SK-N-DZ (cell line): ENCODE measurements at places on chromosomes 16 and 17.

- no peak for DNase-seq
Measured at GRCh38 chr17:21371511-21372081, 4.6 kb upstream of the KCNJ12 start.

DNA sequence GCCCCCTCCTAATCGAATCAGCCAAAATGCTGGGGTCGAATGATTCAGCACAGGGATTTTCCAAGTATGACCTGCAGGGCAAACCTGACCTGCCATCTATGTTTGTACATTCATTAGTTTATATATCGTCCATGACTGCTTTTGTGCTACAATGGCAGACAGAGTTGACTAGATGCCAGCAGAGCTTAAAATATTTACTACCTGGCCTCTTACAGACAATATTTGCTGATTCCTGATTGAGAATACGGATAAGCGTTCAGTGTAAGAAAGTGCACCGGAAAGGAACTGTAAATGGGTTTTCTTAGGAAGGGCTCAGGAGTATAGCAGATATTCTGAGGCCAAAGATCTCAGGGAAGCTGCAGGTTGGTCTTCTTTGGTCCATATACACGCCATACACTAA, 11.7 kb upstream of the TOM1L1 start:
- no peak for DNase-seq

DNA sequence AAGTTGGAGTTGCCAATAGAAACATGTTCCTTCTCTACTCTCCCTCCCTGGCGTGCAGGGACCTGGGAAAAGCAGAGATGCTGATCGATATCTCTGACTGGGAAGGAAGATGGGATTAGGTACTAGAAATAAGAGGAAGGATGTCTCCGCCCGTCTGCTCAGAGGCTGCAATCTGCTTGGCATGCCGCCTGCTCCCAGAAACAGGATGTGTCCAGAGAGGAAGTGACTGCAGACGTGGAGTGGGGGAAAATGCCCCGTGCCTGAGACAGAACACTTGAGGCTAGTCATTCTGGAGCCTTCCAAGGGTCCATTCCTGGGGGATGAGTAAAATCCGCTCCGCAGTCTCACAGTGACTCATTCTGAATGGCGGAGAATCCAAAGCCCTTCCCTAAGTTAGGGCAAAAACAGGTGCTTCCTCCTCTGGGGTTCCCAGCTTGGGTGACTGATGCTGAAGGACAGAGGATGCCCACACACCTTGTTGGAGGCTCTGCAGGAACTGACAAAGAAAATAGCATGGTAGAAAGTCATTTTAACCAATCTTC, 45.0 kb upstream of the SMURF2 start:
- DNase-seq: peak; percentile 64

DNA sequence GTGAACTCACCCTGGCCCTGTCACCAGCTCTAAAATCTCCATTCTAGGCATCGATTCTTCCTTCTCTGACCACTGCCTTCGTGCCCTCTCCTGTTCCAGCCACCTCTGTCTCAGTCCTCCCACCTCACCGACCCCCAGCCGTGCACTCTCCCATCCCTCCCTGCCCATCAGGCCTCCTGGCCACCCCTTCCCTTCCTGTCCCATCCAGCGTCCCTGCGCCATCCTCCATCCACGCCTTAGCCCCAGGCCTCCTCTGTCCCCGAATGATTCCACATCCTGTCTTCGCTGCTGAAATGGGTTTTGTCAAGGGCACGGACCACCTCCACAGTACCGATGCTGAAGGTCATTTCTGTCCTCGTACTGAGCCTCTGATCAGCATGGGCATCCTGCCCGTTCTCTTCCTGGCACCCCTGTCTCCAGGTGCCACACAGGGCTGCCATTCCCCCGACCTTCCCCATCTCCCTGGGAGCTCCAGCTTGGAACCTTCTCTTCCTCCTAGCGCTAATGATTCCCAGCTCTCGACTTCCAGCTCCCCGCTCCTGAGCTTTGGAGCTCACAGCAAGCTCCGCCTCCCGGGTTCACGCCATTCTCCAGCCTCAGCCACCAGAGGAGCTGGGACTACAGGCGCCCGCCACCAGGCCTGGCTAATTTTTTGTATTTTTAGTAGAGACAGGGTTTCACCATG, 2.6 kb downstream of the TRIM65 start:
- no peak for DNase-seq

- DNase-seq: no peak
Measured at GRCh38 chr17:39365242-39365641, 36.2 kb downstream of the FBXL20 start.

DNA sequence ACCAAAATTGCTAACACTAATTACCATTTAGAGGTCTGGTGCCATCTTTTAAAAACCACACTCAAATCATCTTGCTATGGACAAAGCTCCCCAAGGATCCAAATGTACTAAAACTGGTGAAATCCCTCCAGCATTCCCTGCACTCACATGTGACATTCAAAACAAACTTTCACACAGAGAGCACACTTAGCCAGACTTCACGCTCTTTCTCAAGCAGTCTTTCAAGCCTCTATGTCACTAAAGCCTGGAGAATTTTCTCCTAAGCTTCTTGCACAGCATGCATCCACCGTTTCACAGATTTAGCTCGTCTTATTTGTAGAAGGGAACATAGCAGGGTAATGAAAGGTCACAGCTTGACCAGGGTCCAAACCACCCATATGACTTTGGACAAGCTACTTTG, 19.3 kb downstream of the CMTM3 start:
- no peak for DNase-seq

DNA sequence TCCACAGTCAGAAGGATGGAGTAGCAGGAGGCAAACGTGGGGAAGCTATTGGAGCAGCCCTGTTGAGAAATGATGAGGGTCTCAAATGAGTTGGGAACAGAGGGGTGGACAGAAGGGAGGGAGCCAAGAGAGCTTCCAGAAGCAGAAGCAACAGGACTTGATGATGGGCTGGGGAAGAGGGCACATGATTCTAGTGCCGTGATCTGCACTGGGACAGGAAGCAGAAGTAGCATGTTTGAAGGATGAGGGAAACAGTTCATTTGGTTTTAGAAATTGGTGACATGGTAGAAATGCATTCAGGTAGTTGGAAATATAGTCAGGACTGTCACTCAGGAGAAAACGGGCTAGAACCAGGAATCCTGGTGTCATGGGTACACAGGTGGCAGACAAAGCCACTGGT, 19.4 kb downstream of the EMP2 start:
- no peak for DNase-seq

- DNase-seq: peak; percentile 80
Measured at GRCh38 chr16:62963846-62964245, 927.6 kb upstream of the CDH8 start.

GRCh38 chr17:41009301-41009760, 403 bp upstream of the KRTAP3-1 start:
- no peak for DNase-seq

DNA sequence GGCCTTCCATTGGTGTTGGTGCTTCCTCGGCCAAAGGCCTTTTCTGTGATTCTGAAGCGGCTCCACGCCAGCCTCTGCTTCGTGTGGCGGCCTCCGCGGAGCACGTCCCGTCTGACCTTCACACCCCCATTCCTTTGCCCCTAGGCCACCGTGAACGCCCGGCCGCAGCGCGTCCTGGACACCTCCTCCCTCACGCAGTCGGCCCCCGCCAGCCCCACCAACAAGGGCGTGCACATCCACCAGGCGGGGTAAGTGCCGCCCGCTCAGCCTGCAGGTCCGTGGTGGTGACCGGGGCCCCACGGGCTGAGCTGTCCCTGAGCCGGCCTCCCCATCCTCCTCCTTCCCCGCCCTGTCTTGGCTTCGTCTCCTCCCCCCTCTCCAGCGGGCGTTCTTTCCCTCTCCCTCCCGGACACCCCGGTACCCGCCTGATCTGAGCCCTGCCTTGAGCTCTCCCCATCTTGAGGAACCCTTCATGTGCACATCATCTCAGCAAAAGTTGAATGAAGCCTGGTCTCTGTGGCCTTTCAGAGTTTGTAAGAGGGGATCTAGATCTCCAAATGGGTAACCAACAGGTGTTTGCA, 69.0 kb upstream of the CHMP6 start:
- no peak for DNase-seq

DNA sequence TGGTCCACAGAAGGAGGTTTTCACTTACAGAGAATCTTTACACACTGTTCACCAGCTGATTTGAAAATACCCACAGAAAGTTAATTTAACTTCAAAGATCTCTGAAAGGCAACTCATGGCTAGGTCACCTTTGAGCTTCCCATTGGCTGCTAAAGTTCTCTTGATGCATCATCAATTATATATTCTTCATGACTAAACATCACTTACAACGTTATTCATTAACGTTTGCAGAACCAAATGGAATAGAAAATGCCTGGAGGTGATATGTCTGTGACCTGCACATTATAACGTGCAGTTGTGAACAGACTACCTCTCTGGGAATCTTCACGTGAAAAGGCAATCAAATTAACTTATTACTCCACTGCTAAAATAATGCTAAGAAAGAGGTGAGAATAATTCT, 238.5 kb downstream of the ZFHX3 start:
- DNase-seq: no peak

GRCh38 chr16:585351-585750, 4.5 kb upstream of the RAB40C start:
- DNase-seq: peak; percentile 42

GRCh38 chr16:19589771-19590302, 34.3 kb downstream of the VPS35L start:
- no peak for DNase-seq

DNA sequence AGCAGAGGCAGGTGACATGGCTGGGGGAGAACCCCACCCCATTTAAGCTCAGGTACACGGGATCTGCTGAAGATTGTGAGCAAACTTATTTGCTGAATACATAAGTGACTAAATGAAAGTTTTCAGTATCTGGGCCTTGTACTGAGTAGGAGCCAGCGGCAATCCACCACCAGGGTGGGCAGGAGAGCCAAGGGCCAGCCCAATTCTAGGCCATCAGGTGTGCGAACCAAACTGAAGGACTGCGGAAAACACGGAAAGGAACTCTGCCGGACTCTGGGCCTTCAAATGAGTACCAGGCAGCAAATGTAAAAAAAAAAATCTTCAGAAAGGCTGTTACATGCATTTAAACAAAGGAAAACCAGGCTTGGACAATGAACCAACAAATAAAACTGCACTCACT, 19.7 kb downstream of the ARHGAP17 start:
- DNase-seq: no peak

DNA sequence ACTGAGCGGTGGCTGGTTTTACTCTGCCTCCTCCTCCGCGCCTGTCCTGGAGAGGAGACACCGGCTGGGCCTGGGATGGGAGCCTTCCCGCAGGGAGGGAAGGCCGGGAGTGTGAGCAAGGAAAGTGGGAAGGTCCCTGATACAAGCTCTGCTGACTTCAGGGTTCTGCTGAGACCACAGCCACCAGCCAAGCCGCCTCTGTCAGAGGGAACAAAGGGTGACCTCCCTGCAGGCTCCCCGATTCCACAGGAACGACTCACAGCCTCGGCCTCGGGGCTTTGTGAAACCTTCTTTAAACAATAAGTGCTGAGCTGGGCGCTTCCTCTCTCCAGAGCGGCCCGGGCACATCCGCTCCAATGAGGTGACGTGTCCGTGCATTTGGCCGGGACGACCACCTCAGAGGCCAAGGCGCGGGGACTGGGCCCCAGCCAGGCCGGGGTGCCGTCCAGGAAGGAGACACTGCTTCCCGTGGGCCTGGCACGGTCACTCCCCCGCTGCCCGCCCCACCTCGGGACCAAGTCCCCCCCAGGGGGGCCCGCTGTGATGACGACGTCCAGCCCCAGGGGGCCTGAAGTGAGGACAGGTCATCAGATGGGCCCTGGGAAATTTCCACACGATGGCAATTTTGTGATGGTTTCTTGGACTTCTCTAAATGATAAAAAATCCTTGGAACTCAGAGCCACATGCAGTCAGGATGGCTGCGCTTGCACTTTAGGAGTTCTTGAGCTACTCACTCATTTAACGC, 11.8 kb upstream of the CIBAR2 start:
- no peak for DNase-seq

DNA sequence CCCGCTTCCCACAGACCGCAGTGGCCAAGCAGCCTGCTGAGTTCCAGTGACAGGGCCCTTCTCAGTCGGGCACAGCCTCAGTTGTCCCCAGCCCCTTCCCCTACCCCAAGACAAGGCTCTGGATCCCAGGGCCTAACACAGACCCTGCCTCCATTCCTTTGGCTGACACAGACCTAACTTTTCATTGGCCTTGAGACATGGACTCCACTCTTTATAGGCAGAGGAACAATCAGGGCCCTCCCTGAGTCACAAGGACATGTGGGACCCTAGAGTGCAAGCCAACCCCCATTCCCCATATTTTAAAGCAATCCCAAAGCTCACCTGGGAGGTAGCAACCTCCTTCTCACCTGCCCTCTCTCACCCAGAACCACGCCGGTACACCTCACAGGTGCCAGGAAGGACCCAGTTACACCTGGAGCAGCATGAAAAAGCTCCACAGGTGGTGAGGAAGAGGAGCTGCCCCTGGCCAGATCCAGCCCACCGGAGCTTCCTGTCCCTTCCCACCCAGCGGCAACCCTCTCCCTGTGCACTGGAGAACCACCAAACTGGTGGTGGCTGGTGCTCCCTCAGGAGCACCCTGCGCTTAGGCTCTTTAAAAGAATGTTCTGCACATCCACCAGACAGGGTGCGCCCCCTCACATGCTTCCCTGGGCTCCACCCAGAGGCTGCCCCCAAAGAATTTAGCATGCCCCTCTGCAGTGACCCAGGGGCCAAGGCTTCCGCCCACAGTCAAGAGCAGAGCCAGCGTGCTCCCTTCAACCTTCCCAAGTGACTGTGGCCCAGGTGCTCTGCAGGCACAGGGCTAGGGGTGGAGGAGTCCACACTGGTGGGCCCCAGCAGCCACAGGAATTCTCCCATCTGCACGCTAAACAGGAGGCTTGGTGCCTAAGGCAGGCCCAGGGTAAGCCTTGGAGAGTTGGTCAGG, 3.4 kb downstream of the MNT start:
- DNase-seq: no peak

GRCh38 chr17:35733366-35733765, 1.9 kb downstream of the RASL10B start:
- no peak for DNase-seq

DNA sequence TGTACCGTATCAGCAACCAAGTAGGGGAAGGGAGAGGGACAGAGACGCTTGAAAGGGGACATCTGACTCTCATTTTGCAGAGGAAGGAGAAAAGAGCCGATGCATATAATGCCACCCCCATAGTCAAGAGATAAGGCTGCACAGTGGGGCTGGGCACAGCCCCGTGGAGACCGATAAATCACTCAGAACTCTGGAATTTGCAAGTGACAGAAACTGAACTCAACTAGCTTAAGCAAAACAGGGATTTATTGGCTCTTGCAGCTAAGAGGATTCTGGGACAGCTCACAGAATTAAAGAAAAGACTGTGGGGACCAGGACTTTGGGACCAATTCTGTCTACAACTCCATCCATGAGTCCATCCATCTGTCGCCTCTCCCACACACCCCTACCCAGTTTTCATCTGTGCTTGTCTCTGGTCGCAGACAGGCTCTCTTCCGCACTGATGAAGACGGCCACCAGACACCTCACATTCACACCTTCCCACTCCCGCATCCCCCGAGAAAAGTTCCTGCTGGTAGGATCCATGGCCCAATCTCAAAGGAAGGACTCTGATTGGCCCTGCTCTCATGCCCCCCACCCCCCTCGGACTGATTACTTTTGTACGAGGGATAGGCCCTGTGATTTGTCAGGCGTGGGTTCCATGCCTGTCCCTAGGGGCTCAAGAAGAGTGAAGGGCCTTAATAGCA, 105.9 kb upstream of the RPL38 start:
- DNase-seq: no peak

- no peak for DNase-seq
Measured at GRCh38 chr16:88941913-88942909, 34.8 kb downstream of the CBFA2T3 start.

- peak; percentile 89 for DNase-seq
Measured at GRCh38 chr17:61579961-61580360, 11.1 kb downstream of the NACA2 start.

GRCh38 chr16:87192452-87193073, 124.6 kb downstream of the C16orf95 start:
- DNase-seq: no peak

- no peak for DNase-seq
Measured at GRCh38 chr17:19322129-19322505, 40.4 kb downstream of the B9D1 start.
